ENCODE measurements at places on chromosomes 1 and 21. TPM values are rescaled to one million over a fixed set of nuclear protein-coding genes. Genes with fewer than 3 reads are reported as not detected.

Gene BARHL2
- total RNA-seq, result not detected

Gene RORC
- total RNA-seq, result not detected

Gene PPM1J
- 1.3 TPM for total RNA-seq

Gene ROR1
- 8.5 TPM for total RNA-seq

Gene SLAMF1
- total RNA-seq, result not detected

Gene EFNA1
- 27.4 TPM for total RNA-seq

Gene UMODL1
- total RNA-seq, result not detected
